ENCODE measurements at places on chromosomes 13 and 19.
A peak's percentile ranks its signal among the peaks of the same experiment; 100 is the strongest.

- DNase-seq = no peak
Observed at GRCh38 chr13:57452228-57452627, 179.3 kb upstream of the PCDH17 start.

GRCh38 chr19:43776286-43776685, 4.5 kb downstream of the KCNN4 start:
- no peak for DNase-seq

GRCh38 chr13:42812316-42812715, 30.9 kb downstream of the FAM216B start:
- DNase-seq = no peak

- peak; percentile 59 for DNase-seq
Observed at GRCh38 chr19:10695401-10696398, 5.5 kb upstream of the QTRT1 start.

DNA sequence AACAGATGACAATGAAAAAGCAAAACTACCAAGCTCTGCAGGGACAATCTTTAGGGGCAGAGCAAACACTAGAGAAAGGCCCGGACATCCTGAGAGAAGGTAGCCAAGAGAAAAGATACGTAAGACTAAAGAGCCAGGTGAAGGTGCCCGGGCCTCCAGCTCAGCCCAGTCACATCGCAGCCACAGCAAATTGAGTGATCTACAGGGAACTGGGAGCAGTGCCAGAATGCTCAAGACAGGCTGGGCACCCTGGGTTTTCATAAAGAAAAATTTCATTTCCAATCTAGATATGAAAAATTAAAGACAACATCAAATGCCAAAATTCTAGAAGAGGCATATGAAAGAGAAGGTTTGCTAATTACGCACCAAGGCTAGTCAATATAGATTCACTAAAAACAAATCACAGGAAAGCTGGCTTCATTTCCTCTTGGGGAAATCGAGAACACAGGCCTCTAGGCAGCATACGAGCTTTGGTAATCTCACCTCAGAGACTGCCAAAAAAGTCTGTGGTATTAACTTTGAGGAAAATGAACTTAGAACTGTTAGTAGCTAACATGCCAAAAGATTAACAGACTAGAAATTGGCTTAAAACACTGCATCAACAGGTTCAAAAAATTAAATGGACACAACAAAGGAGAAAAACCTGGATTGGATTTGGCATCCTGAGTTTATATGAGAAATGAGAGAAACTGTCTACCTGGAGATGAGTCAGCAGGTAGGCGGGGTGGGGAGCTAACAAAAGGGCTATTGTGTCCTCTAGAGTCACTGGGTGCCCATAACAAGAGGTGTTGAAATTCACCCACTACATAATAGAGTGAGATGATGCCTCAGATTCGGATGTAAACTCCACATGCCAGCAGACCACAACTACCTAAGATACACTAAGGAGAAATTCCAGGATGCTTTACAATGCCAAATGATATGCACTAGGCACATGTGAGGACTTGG, 6.6 kb downstream of the ANKRD10 start:
- no peak for DNase-seq

DNA sequence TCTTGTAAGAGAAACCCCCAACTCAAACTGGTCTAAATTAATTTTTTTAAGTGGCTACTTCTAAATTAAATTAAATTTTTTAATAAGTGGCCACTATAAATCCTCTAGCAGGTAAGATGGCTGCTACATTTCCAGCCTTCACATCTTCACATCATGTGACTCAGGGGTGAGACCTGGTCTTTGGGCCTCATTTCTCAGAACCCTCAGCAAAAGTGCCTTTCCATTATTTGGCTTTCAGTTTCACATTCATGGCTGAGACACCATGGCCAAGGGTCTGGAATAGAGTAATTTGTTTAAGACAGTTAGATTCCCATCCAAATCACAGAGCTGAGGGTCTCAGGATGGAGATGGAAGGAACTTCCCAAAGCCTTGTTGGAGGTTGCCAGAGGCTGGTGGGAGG, 47.5 kb downstream of the DCT start:
- no peak for DNase-seq

DNA sequence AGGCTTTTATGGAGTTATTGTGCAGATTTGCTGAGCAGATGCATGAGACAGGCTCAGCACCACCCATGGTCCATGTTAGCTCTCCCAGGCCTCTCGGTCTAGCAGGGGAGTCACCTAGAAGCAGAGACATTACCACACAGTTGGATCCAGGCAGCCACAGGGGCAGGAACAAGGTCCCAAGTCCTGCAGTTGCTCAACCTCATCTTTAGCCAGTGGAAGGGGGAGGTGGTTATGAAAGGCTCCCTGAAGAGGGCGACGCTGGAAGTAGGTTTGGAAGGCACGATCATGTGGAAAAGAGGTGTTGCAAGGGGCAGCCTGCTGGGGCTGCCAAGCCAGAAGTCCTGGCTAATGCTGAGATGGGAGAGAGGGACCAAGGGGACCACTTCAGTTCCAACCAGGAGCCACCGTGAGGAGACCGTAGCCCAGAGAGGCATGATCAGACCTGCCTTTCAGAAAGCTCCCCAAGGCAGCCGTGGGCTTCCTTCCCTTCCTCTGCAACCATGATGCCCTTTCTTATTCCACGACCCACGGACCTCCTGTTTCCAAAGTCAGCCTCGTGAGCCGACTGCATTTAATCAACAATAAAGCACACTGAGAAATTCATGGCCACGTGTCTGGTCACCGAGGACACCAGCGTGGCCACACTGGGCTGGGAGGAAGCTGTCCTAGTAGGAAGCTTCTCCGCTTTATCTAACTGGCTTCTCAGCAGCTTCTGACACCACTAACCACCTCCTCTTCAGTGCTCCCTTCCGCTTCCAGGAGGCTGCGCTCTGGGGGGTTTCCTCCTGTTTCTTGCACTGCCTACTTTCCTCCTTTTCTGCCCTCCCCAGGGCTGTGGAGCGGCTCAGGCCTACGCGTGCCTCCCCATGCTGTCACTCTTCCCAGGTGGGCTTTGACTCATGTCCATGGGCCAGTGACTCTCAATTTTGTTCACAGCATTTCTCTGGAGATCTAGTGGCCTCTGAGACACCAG, 2.6 kb downstream of the AP1M1 start:
- DNase-seq = no peak

DNA sequence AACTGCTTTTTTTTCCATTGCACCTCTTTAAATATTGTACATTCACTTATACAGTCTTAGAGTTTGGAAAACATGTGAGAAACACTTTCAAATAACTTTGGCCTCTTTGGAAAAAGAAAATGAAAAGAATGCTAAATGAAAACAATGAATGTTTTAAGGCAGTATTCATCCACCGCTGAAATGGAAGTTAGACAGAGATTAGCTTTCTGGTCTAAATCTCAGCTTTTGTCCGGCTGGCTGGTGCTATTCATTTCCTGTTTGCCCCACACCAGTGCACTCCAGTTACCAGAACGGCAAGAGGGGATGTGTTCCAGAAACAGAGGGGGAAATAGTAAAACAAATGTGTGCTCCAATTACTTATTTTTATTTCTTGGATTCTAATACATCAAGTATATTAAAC, 1201.3 kb downstream of the EFNB2 start:
- no peak for DNase-seq

GRCh38 chr13:40651866-40652587, 14.4 kb downstream of the FOXO1 start:
- DNase-seq = no peak

GRCh38 chr13:85825454-85825853, 26.2 kb upstream of the SLITRK6 start:
- DNase-seq = no peak

DNA sequence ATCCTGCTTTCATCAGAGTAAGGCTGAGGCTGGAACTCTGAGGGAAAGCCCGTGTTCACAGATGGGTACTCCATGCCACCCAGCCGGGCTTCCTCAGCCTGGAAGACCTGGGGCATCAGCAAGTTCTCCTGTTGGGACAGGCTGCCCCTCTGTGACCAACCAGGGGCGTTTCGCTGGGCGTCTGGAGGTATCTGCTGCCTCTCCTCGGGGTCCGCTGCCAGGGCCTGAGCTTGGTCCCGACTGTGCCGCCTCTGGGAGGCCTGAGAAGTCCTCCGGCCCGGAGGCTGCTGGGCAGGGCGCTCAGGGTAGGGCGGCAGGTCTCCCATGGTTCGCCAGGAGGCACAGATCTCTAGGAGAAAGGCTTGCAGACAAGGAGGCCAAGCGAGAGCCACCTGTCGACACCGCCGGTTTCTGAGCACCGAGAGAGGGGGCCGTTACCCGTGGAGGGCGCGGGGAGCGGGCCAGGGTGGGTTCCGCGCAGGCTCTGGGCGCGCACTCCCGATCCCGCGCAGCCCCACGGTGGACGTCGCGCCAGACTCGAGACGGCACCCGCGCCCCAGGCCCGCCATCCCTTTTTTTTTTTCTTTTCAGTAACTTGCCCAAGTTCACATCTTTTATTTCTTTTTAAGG, at the start of gene RSPH6A:
Gene RSPH6A (minus strand): TSS at position 458 of the 630 bp plus-strand sequence. CDS start 132 bp downstream, at position 326.
- no peak for DNase-seq

- DNase-seq = no peak
Observed at GRCh38 chr13:97883396-97883795, 70.1 kb upstream of the IPO5 start.

- no peak for DNase-seq
Observed at GRCh38 chr19:1865172-1866010, 2.0 kb upstream of the KLF16 start.

DNA sequence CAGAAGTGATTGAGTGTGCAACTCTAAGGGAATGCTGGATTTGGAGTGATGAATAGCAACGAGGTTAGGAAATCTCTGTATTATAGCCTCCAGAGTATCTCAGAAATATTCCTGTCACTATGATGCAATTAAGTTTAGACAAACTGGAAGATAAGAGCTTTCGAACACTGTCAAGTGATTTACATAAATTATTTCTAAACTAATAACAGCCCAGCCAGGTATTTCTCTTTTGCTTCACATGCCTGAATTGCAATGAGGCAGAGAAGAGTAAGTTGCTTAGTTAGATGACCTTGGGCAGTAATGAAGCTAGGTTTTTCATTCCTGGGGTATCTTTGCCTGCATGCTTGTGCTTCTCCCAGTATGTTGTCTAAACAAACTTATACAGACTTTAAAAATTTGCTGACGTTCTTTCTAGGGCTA, 134.5 kb downstream of the LMO7 start:
- DNase-seq = no peak

GRCh38 chr19:48111280-48111679, 663 bp upstream of the PLA2G4C start:
- no peak for DNase-seq

- DNase-seq = no peak
Observed at GRCh38 chr13:33129094-33129832, 113.0 kb downstream of the KL start.

DNA sequence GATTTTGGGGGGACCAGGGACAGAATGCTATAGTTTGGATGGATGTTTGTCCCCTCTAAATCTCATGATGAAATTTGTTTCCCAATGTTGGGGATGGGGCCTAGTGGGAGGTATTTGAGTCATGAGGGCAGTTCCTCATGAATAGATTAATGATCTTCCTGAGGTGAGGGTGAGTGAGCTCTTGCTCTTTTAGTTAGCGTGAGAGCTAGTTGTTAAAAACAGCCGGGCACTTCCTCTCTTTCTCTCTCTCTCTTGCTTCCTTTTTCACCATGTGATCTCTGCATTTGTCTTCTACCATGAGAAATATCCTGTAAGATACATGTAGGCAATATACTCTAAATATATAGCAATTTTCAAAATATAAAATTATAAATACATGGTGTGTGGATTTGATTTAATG, 290.8 kb upstream of the PCDH9 start:
- DNase-seq = no peak

Measured in nucleus accumbens (tissue), 56 donors.